Pancreas (tissue), 10 donors: ENCODE measurements at places on chromosomes 1 and 21. TPM values are rescaled to one million over a fixed set of nuclear protein-coding genes. Genes with fewer than 3 reads are reported as not detected.

GRCh38 chr1:214018386-214019268 is 30.9 kb downstream of the PROX1 start:
- H3K36me3 ChIP-seq: no peaks in the 10 kb centered on the region
- no peak for DNase-seq
- H3K27ac ChIP-seq: no peak overlapping the region
- H3K27me3 ChIP-seq: no peaks in the 10 kb centered on the region
- no peak overlapping the region for H3K4me3 ChIP-seq

DNA sequence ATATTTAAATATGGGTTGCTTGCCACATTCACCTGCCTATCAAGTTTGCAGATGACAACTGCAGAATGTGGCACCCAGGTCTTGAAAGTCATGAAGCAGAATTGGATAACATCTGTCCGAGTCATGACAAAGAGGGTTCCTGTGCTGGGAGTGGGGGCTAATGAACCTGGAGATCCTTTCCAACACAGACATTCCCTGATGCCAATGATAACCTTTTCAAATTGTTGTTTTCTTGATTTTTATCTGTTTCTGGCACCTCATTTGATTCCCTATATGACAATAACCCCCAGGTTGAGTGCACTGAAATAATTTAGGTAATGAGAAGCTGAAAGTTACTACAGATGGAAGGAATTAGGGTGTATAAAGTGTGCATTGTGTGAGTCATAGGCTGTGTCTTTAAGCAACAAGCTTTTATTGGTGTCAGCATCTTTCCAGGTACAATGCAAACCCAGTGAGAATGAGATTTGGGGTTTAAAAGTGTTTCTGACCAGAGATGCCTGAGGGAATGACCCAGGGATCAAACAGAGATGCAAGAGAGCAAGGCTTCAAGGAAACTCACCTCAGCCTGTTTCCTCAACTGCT is 32.0 kb upstream of the IL10 start:
- H3K36me3 ChIP-seq: no peaks in the 10 kb centered on the region
- no peak overlapping the region for H3K27ac ChIP-seq
- no peaks in the 10 kb centered on the region for H3K27me3 ChIP-seq
- no peak overlapping the region for H3K4me3 ChIP-seq

GRCh38 chr1:170495006-170495405 is 37.0 kb upstream of the GORAB start:
- H3K4me1 ChIP-seq: no peaks in the 10 kb centered on the region
- DNase-seq: no peak
- no peak overlapping the region for H3K27ac ChIP-seq
- no peaks in the 10 kb centered on the region for H3K27me3 ChIP-seq

GRCh38 chr1:181350131-181350530 is 133.2 kb upstream of the CACNA1E start:
- H3K36me3 ChIP-seq: no peaks in the 10 kb centered on the region
- H3K4me1 ChIP-seq: no peaks in the 10 kb centered on the region
- H3K27me3 ChIP-seq: no peaks in the 10 kb centered on the region

DNA sequence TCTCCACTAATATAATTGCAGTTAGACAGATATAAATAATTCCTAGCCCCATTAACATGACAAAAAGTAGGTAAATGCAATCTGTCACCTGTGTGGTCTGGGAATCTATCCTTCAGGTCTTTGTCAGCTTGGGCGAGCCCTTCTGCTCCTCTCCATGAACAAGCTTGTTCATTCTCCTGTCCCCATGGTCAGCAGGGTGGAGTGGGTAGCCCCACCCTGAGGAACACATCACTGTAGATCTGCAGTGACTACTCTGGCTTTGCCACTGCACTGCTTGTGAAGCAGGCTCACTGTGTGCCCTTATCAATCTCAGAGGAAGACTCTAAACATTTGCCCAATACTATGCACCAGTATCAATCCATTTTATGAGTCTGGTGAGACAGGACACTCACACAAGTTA is 279.0 kb downstream of the MATN1 start:
- H3K4me1 ChIP-seq: no peaks in the 10 kb centered on the region
- H3K36me3 ChIP-seq: no peaks in the 10 kb centered on the region

- H3K36me3 ChIP-seq: no peaks in the 10 kb centered on the region
- DNase-seq: no peak
- no peak overlapping the region for H3K4me3 ChIP-seq
- no peaks in the 10 kb centered on the region for H3K27me3 ChIP-seq
These were observed 35.5 kb downstream of the ZBTB17 start for GRCh38 chr1:15940110-15941043.

DNA sequence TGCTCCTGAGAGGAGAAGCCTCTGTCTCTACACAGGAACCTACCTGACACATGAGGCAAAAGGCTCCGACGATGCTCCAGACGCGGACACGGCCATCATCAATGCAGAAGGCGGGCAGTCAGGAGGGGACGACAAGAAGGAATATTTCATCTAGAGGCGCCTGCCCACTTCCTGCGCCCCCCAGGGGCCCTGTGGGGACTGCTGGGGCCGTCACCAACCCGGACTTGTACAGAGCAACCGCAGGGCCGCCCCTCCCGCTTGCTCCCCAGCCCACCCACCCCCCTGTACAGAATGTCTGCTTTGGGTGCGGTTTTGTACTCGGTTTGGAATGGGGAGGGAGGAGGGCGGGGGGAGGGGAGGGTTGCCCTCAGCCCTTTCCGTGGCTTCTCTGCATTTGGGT is 3.9 kb upstream of the ACKR1 start:
- H3K27ac ChIP-seq: no peak overlapping the region
- H3K36me3 ChIP-seq: no peaks in the 10 kb centered on the region
- no peaks in the 10 kb centered on the region for H3K4me1 ChIP-seq

DNA sequence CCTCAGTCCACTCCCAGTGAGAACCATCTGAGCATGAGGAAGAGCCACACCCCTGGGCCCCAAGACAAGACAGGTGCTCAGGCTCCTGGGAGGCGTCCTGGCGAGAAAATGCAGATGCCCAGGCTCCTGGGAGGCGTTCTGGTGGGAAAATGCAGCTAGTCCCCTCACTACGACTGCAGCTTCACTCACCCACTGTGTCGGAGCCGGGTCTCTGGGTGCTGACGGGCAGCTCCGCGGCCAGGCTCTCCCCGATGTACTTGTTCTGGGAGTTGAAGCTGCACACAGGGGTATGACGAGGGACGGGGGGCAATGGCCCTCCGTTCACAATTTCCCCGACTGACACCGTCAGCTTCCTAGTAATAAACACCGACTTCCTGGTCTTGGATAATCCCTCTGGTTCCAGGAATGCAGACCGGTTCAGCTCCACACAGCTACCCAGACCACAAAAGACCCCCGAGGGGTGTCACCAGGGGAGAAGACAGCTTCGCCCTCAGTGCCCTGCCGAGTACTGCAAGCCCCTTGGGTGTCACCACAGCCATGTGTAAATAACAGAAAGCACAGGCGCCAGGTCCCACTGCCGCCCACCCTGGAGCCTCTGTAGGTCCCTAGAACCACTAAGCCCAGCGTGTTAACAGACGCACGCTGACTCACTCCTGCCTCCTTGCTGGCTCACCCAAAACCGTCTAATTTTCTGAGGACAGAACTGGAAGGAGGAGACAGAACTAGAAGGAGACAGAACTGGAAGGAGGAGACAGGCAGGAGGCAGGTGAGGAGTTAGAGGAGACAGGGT is 19.5 kb downstream of the MCM3AP start:
- no peaks in the 10 kb centered on the region for H3K27me3 ChIP-seq
- peaks cover 78% of the 10 kb centered on the region for H3K36me3 ChIP-seq
- no peak for DNase-seq
- H3K4me3 ChIP-seq: no peak overlapping the region
- H3K4me1 ChIP-seq: no peaks in the 10 kb centered on the region

- no peak overlapping the region for H3K27ac ChIP-seq
- no peaks in the 10 kb centered on the region for H3K27me3 ChIP-seq
- H3K4me3 ChIP-seq: no peak overlapping the region
- no peaks in the 10 kb centered on the region for H3K36me3 ChIP-seq
- DNase-seq: no peak
- H3K4me1 ChIP-seq: no peaks in the 10 kb centered on the region
These were observed 68.9 kb downstream of the CDC7 start for GRCh38 chr1:91569411-91570119.

GRCh38 chr1:19014765-19015164 is 58.3 kb upstream of the IFFO2 start:
- no peak for DNase-seq
- H3K4me1 ChIP-seq: peaks cover 31% of the 10 kb centered on the region
- H3K36me3 ChIP-seq: no peaks in the 10 kb centered on the region
- H3K4me3 ChIP-seq: no peak overlapping the region
- no peak overlapping the region for H3K27ac ChIP-seq
- no peaks in the 10 kb centered on the region for H3K27me3 ChIP-seq

- no peak overlapping the region for H3K27ac ChIP-seq
- no peak overlapping the region for H3K4me3 ChIP-seq
- no peaks in the 10 kb centered on the region for H3K36me3 ChIP-seq
- peaks cover 75% of the 10 kb centered on the region for H3K4me1 ChIP-seq
- peak; percentile 55 for DNase-seq
These were observed 9.5 kb downstream of the PLXNA2 start for GRCh38 chr1:208234721-208235120.

- no peaks in the 10 kb centered on the region for H3K4me1 ChIP-seq
- H3K36me3 ChIP-seq: no peaks in the 10 kb centered on the region
- H3K27ac ChIP-seq: no peak overlapping the region
- H3K4me3 ChIP-seq: no peak overlapping the region
These were observed 115.8 kb upstream of the ZRANB2 start for GRCh38 chr1:71196685-71197084.

GRCh38 chr21:39288987-39289386 is 24.4 kb downstream of the BRWD1 start:
- H3K27me3 ChIP-seq: no peaks in the 10 kb centered on the region
- DNase-seq: no peak

DNA sequence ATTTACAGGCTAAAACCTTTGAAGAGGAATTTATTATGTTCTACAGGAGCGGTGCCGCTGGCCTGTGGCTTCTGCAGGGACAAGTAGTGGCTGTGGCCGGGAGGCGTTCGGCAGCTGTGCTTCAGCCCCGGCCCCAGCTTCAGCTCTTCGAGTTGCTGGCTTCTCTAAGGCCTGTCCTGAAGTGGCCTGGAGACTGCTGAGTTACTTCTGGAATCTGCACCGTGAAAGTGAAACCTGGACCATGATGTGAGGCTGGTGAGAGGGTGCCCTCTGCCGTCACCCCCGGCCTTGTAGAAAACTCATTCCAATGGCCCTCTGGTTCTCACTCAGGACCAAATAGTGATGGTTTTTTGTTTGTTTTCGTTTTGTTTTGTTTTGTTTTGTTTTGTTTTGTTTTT is 48.1 kb downstream of the PRKCZ start:
- H3K4me1 ChIP-seq: no peaks in the 10 kb centered on the region
- H3K36me3 ChIP-seq: no peaks in the 10 kb centered on the region
- H3K27me3 ChIP-seq: no peaks in the 10 kb centered on the region
- H3K27ac ChIP-seq: no peak overlapping the region
- no peak overlapping the region for H3K4me3 ChIP-seq

- no peak for DNase-seq
- H3K4me1 ChIP-seq: no peaks in the 10 kb centered on the region
- no peak overlapping the region for H3K4me3 ChIP-seq
- H3K36me3 ChIP-seq: no peaks in the 10 kb centered on the region
These were observed 2.5 kb downstream of the ADAMTSL4 start for GRCh38 chr1:150551784-150552127.

DNA sequence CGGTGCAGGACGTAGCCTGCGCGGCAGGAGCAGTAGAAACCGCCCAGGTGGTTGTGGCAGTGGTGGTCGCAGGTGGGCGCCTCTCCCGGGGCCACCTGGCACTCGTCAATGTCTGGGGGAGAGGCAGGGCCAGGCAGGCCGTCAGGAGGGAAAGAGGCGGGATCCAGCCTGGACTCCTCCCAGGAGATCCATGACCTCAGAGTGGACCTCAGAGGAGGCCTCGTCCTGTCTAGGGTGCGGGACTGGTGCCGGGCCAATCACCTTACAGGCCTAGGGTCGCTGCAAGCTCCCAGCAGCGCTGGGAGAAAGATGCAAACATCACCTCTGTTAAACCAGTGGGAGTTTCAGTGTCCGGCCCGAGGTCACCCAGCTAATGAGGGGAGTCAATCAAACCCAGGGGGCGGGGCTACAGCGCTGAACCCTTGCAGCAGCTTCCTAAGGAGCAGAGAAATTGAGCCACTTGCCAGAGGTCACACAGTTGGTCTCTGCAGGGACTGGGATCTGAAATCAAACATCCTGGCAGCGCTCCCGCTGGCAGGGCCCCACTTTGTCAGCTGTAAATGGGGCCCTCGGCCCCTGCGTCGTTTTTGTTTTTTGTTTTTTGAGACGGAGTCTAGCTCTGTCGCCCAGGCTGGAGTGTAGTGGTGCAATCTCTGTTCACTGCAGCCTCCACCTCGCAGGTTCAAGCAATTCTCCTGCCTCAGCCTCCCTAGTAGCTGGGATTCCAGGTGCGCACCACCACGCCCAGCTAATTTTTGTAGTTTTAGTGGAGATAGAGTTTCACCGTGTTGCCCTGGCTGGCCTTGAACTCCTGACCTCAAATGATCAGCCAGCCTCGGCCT is 1.4 kb downstream of the MASP2 start:
- H3K4me3 ChIP-seq: no peak overlapping the region
- no peaks in the 10 kb centered on the region for H3K36me3 ChIP-seq
- no peaks in the 10 kb centered on the region for H3K4me1 ChIP-seq

- H3K27ac ChIP-seq: no peak overlapping the region
- H3K27me3 ChIP-seq: no peaks in the 10 kb centered on the region
- DNase-seq: no peak
- peaks cover 4% of the 10 kb centered on the region for H3K36me3 ChIP-seq
- H3K4me3 ChIP-seq: no peak overlapping the region
- no peaks in the 10 kb centered on the region for H3K4me1 ChIP-seq
These were observed 12.3 kb downstream of the SLC44A3 start for GRCh38 chr1:94832446-94832845.

- H3K27ac ChIP-seq: no peak overlapping the region
- DNase-seq: no peak
- H3K4me3 ChIP-seq: no peak overlapping the region
- H3K4me1 ChIP-seq: no peaks in the 10 kb centered on the region
These were observed 122.7 kb downstream of the UCHL5 start for GRCh38 chr1:192936313-192937018.

DNA sequence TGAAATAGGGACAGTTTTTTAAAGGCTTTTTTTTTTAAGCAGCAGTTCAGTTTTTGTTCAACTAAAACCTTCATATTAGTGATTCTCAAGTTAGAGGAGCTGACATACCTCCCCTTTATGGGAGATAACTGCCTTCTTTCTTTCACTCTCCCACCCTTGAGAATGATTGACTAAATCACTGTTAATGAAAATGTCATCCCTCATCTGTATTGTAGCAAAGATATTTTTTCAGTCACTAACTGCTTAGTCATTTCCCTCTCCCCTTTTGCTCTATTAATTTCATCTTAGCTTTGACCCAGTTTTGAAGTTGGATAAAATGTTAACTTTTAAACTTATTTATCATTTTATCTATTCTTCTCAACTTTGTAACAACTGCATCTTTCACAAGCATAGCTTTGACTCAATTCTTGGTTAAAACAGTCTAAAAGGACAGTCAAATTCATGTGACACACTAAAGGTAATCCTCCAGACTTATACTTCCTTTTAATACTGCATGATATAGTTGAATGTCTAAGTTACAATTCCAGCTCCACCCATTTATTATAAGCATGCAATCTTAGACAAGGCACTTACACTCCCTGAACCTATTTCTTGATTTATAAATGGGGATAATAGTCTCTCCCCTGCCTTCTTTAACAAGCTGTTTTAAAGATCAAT is 17.1 kb downstream of the CAPZA1 start:
- no peak overlapping the region for H3K4me3 ChIP-seq
- H3K36me3 ChIP-seq: no peaks in the 10 kb centered on the region
- peaks cover 41% of the 10 kb centered on the region for H3K4me1 ChIP-seq
- DNase-seq: no peak
- no peaks in the 10 kb centered on the region for H3K27me3 ChIP-seq

PLPPR5 gene
- 1.5 TPM for polyA plus RNA-seq

TMEM82 gene
- not detected for polyA plus RNA-seq

CLCA1 gene
- 0.11 TPM for polyA plus RNA-seq

DCDC2B gene
- polyA plus RNA-seq: 0.05 TPM

SHISAL2A gene
- polyA plus RNA-seq: not detected

S100A3 gene
- 1.1 TPM for polyA plus RNA-seq
